ENCODE measurements at places on chromosomes 6 and 20.

DNA sequence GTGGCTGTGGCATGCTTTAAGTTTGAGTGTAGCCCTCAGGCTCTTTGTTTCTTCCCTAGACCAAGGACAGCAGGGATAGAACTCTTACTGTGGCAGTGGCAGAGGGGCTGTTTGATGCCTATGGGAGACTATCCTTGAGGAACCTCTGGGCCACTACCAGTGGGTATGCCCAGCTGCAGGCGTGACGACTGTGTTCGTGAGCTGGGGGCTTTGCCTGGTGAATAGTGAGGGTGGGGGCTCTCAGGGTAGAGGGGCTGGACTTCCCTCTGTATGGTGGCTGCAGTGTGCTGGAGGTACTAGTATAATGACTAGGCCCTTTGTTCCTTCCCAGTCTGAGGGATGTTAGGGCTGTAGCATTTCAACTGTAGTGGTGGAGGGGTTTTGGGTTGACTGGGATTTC is 1242.0 kb downstream of the KHDRBS2 start:
- no peak for DNase-seq

DNA sequence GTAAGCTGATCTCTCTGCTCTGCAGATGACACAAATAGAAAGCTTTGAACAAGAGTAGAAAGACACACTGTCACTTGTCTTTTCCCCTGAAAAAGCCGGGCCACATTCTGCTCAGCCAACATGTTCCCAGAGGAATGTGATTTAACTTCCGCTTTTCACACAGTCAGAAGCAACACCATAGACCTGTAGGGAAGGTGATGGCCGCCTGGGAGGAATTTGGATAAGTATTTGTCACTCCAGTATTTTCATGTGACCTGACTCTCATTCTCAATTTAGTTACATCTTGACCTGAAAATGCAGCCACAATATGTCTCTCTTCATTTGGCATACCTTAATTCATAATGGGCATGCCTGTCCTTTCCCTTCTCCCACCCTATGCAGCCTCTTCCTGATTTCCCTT is 2.0 kb upstream of the GRM1 start:
- no peak for DNase-seq

DNA sequence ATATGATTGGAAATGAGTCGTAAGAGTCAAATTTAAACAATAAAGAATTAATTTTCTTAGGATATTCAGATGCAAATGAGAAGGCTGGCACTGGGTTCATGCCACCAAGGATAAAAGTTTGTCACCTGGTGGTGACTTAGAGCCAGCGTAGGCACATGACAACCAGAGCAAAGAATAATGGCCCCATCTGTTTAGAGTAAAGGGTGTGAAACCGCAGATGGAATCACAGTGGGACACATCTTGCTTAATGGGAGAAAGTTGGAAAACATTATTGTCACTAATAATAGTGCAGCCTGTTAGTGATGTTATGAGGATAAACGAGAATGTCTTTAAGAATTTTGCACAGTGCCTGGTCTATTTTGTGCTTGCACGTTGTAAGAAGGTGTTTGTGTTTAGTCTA is 727.8 kb downstream of the QKI start:
- DNase-seq = no peak

DNA sequence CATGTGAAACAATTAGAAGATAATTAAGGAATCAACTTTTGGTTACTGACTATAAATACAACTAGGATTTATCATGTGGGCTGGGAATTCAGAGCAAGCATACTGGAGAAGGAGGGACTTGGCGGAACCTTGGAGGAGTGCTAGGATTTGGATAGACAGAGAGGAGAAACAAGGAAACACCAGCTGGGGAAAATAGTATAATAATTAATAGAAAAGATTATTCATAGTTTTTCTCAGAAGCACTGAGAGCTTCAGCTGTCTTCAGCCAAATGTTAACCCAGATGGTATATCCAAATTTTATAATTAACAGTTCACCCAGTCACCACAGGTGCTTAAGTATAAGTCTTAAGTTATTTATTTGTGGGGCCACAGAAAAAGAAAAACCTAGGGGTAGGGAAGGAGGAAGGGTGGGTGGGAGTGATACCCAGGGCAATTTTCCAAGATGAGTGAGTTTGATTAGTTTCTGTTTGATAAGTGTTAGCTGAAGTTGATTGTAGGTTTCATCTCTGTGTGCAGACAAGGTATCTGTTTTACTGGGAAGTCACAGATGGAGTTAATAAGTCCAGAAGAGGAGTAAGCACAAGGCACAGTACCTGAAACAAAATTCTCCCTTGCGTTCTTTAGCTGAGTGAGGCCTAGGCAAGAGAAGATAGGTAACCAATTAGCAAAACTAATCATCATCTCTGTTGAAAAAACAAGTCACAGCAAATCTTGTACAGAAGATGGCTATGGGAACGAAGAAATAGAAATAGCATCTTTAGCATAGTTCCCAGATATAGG is 175.5 kb downstream of the TFAP2B start:
- DNase-seq = no peak

DNA sequence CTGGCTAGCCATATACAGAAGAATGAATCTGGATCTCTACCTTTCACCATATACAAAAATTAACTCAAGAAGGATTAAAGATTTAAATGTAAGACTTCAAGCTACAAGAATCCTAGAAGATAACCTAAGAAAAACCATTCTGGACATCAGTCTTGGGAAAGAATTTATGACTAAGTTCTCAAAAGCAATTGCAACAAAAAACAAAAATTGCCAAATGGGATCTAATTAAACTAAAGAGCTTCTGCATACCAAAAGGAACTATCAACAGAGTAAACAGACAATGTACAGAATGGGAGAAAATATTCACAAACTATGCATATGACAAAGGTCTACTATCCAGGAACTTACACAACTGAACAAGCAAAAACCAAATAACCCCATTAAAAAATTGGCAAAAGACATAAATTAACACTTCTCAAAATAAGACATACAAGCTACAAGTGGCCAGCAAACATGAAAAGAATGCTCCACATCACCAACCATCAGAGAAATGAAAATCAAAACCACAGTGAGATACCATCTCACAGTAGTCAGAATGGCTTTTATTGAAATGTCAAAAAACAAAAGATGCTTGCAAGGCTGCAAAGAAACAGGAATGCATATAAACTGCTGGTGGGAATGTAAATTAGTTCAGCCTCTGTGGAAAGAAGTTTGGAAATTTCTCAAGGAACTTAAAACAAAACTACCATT is 66.8 kb upstream of the RSPO3 start:
- DNase-seq = no peak

GRCh38 chr6:166228839-166229528 is 61.3 kb upstream of the TBXT start:
- no peak for DNase-seq

- no peak for DNase-seq
Observed at GRCh38 chr6:64012351-64013001, 376.9 kb downstream of the PHF3 start.

DNA sequence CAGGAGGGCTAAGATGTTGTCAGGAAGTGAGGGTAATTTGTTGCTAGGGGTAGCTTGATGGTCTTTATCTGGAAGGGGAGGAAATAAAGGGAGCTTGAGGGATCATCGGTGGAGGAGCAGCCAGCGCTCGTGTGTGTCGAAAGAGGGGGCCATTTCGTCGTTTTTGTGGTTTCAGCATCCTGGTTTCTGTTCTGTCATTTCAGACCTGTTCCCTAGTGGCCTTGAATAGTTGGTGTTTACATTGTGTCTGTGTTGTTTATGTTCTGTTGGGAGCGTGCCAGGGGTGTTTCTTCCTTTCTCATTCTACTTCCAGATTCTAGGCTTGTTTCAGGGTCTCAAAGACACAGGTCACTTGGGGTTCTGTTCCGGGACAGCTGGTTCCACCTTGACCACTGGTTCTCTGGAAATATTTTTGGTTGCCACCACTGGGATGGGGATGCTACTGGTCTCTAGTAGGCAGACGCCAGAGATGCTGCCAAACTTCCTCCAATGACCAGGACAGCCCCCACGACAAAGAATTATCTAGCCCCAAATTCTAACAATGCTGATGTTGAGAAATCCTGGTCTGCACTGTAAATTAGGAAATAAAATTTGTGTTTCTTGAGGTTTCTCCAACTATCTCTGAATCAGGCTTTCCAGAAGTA is 113.9 kb upstream of the NAA20 start:
- DNase-seq = no peak

DNA sequence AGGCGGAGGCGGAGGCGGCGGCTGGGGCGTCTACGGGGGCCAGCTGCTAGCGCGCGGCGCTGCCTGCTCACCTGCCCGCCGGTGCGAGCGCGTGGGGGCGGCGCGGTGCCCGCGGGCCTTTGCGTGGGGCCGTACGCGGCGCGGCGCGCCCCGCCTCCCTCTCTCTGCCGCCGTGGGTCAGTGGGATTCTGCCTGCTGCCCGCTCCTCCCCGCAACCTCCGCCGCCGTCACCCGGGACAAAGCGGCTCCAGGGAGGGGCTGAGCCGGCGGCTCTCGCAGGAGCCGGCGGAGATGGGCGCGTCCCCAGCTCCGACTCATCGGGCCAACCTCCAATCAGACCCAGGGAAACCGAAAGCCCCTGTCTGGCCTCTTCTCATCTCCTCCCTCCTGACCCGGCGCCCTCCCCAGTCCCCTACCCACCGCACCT is at the start of gene RCAN2:
RCAN2 (minus strand) TSS at position 249 of the 427 bp plus-strand sequence.
- peak; percentile 90 for DNase-seq

DNA sequence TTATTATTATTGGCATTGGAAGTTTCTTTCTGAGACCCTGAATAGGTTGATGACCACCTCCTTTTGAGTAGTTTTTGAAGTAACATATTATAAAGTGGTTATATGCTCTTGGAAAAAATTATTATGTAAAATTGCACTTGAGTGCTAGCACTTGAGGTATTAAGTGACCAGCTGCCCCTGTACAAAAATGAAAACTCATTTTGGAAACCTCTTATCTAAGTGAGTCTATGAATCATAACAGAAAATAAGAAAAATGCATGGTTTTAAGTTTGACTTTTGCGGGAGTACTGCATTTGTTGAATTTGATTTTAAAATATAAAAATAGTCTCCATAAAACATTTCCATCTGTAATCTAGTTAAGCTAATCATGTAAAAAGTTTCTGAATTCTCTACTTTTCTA is 248.3 kb downstream of the TMEM242 start:
- no peak for DNase-seq

DNA sequence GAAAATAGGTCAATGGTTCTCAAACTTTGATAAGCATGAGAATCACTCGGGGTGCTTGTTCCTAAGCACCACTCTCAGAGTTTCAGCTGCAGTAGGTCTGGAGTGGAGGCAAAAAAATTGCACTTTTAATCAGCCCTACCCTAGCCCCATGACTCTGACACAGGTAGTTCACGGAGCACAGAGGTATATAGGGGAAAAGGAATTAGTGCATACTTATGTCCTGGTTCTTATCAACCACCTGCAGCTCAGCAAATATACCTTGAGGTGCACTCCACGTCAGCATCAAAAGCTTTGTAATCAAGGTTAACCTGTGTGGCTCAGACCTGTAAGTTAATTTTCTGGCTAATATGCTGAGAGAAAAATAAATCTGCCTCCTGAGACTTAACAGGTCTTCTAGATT is 138.8 kb upstream of the HMGN3 start:
- DNase-seq = no peak

Measured in coronary artery (tissue), 2 donors.